Fibroblast of skin of abdomen (primary cell): ENCODE measurements at places on chromosomes 16 and 17.

- DNase-seq = no peak
Measured at GRCh38 chr17:69978056-69978646, 96.9 kb upstream of the KCNJ16 start.

GRCh38 chr17:61465550-61466237 lies 13.5 kb downstream of the TBX4 start:
- no peak for DNase-seq

GRCh38 chr17:36014946-36015345 lies 2.8 kb downstream of the CCL23 start:
- no peak for DNase-seq

DNA sequence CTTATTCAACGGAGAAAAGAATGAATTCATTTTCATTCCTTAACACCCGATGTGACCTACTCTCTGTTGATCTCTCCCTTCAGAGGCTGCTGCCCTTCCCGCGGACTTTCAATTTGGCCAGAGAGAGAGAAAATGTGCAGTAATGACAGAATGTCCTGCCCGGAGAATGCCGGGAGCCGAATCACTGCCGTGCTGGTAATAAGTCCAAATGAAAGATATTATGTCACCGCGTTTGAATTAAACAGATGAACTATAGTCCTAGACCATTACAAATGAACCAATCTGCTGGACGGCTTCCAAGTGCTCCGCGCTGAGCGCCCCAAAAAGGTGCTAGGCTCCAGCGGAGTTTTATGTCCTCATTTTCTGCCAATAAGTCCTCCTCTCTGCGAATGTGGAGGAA lies 14.7 kb upstream of the C16orf82 start:
- no peak for DNase-seq

GRCh38 chr17:10127819-10128425 lies 70.5 kb downstream of the GAS7 start:
- peak; percentile 100 for DNase-seq

- DNase-seq = no peak
Measured at GRCh38 chr17:28613931-28614381, at the start of gene RSKR. Gene RSKR, minus strand, starts transcription at chr17:28614185. Its CDS starts 24 bp downstream, at chr17:28614161.

GRCh38 chr17:81552244-81553017 lies at the start of gene FAAP100:
Gene FAAP100, minus strand, starts transcription at chr17:81552353. Its CDS starts 23 bp downstream, at chr17:81552330.
- peak; percentile 78 for DNase-seq

DNA sequence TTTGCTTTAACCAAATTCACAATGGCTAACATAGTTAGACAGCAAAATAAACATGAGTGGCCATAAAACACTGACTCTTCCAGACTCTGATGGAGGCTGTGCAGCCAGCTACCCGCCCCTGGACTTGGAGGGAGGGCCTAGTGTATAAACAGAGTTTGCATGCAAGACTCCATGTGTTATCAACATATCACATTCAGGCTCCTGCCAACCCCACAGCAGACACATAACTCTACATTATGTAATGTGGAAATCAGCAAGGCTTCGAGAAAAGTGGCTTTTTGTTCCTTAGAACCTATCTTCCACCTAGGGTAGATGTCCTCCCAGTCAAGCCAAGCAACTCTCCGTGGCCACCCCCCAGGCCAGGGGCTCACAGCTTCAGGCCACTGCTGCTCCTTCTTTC lies 19.3 kb upstream of the SOX9 start:
- DNase-seq = no peak

DNA sequence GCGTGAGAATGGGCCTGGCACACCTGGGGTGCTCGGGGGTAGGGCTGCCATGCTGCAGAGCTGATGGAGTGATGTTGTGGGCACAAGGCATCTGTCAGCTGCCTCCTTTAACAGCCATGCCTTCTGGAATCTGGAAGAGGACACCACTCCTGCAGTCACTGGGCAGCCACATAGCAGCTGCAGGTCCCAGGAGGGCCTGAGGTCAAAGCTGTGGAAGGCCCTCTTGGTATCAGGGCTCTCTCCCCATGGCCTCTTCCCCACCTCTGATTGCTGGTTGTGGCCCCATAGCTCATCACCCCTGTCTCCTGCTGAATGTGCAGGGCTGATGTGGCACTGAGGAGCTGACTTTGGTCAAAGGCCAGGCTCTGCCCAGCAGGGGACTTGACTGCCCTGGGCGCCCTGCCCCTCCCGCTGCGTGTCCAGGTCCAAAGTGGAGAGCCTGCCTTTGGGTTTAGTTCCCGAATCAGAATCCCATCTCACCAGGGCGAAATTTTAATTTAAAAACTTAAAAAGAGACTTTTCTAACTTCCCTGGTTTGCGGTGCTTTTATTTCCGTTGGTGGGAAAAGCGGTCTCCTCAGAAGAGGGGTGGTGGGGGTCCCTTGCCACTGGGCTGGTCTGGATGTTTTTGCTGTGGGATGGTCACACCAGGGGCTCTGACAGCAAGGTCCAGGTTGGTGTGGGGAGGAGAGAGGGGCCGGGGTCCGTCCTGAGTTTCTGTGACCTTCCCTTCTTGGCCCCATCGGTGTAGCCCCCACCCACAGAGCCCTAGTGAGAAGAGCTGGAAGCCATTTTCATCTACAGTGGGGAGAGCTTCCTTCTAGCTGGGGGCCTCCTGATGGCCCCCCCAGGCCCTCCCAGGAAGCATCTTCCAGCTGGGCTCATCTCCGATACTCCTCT lies 5.9 kb downstream of the UBALD2 start:
- DNase-seq = no peak

DNA sequence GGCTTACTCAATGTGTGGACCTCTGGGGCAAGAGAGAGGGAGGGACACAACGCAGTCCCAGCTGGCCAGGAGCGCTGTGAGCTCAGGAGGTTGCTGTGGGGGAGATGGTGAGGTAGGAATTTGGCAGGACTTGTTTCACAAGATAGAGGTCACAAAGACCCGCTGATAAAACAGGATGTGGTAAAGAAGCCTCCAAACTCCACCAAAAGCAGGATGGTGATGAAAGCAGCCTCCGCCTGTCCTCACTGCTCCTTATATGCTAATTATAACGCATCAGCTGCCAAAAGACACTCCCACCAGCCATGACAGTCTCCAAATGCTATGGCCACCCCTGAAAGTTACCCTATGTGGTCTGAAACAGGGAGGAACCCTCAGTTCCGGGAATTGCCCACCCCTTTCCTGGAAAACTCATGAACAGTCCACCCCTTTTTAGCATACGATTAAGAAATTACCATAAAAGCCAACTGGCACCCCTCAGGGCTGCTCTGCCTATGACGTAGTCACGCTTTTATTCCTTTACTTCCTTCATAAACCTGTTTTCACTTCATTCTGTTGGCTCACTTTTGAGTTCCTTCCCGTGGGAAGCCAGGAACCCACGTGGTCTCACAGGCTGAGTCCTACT lies 5.3 kb upstream of the EIF4A3 start:
- DNase-seq = peak; percentile 43

GRCh38 chr17:51668155-51668962 lies 408.0 kb downstream of the UTP18 start:
- no peak for DNase-seq

DNA sequence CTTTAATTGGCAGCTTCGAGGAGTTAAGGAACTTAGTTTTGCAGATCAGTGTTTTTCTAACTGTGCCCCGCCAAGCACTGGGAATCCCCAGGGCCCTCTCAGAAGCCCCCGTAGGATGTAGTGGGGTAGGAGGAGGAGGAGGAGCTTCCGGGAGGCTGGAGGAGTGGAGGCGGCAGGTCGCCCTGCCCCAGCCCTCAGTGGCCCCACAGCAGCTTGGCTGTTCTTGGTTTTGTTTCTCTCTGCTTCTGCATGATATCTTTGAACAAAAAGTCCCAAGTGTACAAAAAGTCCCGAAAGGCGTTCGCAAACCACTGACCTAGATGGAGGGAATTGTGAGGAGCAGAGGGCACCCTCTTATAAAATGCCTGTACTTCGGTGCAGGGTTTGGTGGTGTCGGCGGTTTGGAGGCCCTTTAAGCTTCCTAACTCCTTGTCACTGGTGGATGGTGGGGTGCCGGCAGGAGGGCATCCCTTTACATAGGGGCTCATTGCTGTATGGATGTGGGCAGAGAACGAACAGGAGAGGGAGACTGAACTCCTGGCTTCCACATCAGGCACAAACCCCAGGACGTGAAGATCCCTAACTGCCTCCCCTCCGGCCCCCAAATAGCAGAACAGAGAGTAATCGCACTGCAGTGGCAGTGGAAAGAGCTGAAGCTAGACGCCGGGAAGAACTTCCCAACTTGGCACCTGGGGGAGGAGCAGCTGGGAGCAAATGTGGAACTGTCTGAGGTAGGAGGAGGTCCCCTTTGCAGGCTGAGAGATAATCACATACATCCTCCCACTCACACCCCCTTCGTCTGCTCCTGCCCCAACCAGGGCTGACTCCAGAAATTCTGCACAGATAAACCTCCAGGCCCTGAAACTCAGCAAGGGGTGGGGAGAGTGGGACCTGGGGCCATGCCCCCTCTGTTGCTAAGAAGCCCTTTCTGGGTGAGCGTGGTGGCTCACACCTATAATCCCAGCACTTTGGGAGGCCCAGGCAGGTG lies 20.1 kb downstream of the EPOP start:
- no peak for DNase-seq

DNA sequence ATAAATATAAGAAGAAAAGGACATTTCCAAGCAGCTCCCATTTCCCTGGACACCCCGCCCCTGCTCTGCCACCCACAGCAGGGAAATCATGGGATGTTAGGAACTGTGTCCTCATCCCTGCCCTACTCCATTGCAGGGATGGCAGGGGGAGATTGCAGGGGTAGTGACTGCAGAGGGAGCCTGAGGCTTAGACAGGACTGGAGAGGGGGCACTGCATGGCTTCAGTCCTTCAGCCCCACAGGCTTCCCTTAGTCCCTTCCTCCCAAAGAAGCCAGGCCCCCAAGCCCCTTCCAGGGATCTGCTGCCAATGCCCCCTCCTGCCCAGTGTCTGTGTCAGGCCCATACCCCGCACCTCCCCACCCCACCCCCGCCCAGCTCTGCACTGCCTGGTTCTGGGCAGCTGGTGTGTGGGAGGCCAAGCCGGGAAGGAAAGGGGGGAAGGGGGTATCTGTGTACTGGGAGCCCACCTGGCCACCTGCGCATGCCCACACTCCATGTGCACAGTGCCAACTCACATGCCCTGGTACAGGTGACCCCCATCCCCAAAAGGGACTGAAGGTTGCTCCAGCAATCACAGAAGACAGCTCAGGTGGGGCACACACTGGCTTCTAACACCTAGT lies 3.3 kb downstream of the RUNDC3A start:
- no peak for DNase-seq

- DNase-seq = no peak
Measured at GRCh38 chr16:535446-536405, 8.2 kb downstream of the CAPN15 start.

- DNase-seq = peak; percentile 82
Measured at GRCh38 chr17:15263206-15263579, 1.9 kb downstream of the PMP22 start.

DNA sequence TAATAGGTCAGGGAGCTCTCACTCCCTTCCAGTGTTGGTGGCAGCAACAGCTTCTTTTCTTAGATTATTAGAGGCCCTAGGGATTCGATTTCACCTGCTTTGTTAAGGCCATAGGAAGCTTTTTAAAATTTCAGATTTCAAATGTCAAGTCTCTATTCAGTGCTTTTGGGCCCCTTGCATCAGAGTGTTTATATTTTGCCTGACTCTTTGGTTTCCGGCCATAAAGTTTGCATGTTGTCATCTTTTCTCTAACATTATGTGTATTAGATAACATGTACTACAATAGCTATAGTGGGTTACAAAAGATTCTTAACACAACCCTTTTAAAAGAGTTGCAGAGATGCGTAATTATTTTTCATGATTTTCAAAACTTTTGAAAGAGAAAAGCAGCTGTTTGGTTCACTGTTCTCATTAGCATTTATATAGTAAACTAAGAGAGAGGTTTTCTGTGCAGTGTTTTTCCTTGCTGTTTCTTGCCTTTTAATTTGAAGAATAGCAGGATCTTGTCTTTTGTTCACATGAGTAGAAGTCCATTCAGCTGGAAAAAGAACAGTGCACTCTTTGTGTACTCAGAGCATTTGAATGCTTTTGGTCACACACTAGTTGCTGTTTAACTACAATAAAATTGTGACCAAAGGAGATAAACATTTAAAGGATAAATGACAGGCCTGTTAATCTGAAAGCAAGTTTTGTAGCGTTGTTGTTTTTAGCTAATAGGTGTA lies 52.5 kb downstream of the FTO start:
- no peak for DNase-seq

- no peak for DNase-seq
Measured at GRCh38 chr16:22885951-22886350, 72.0 kb downstream of the HS3ST2 start.
